Suppressor macrophage (primary cell): ENCODE measurements at places on chromosomes 1 and 21.

DNA sequence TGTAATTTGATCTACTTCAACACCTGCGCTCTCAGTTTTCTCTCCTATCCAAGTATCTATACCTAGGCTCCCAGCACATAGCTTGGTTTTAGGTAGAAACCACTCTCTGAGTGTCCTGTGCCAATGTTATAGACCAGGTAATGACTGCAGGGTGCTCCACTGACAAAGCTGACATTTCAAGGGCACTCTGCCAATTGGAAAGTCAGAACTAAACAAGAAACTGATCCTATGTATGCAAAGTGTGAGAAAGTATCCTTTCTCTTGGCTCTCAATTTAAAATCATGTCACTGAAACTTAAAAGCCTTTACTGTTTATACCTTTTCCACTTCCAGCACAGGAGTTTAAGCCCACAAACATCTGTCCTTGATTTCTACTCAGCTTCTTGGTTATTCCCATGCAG lies 45.0 kb upstream of the AIM2 start:
- no peak for DNase-seq

DNA sequence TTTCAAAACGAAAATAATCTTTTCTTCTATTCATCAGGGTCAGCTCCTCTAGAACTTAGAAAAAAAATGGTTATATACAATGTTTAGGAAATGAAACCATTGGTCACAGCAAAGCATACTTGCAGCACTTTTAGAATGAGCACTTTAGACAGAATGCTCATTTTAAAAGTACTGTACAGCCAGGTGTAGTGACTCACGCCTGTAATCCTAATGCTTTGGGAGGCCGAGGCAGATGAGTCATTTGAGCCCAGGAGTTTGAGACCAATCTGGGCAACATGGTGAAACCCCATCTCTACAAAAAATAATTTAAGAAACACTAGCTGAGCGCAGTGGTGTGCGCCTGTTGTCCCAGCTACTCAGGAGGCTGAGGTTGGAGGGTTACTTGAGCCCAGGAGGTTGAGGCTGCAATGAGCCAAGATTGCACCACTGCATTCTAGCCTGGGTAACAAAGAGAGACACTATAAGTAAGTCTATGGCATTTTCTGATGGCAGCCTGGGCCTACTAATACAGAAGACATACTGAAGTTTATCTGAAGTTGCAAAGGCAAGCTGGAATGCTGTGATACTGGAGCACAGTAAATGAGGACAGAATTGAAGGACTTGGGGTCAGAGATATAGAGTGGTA lies 48.9 kb upstream of the ZNF326 start:
- DNase-seq: no peak

- DNase-seq: no peak
Measured at GRCh38 chr1:178928976-178929375, 58.1 kb upstream of the ANGPTL1 start.

GRCh38 chr1:178098262-178098661 lies 4.4 kb downstream of the RASAL2 start:
- DNase-seq: no peak

GRCh38 chr1:201171063-201172036 lies 17.1 kb upstream of the TMEM9 start:
- DNase-seq: peak; percentile 78

DNA sequence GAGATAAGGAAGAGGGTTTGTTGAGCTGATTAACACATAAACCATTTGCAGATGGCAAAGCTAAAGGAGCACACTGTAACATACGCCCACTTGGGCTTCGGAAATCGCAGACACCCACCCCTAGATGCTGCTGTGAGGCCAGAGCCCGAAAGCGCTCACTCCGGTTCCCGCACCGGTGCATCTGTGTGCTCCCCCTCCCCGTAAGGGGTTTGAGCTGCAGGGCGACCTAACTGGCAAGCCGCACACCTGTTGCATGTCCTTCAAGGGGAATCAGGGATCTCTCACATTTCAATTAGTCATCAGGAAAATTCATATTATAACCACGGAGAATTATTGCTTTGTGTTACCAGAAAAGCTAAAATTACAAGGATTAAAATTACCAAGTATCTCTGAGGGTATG lies 1.4 kb upstream of the CFH start:
- DNase-seq: no peak

DNA sequence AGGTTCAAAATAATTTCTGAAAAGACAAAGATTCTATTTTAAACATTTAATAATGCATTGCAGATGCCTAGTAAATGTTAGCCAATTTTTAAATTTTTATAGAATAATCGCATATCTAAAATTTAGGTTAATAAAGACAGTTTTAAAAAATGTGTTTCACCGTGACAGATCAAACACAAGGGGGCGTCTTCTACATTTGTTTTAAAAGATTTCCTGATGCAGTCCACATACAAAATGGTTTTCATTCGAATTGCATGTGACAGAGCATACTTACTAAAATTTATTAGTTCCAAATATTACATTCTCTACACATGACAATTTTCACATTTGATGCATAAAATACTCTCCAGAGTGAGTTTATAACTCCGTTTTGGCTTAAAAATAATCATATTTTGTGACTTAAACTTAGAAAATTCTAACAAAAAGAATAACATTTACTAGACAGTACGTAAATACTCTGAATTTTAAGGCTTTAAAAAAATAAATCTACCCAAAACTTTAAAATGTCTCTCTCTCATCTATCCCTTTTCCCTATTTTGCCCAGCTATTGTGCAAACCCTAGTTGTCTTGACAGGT lies 75.5 kb downstream of the ADAMTS1 start:
- DNase-seq: no peak

- no peak for DNase-seq
Measured at GRCh38 chr1:160733898-160734297, 5.1 kb upstream of the SLAMF7 start.

DNA sequence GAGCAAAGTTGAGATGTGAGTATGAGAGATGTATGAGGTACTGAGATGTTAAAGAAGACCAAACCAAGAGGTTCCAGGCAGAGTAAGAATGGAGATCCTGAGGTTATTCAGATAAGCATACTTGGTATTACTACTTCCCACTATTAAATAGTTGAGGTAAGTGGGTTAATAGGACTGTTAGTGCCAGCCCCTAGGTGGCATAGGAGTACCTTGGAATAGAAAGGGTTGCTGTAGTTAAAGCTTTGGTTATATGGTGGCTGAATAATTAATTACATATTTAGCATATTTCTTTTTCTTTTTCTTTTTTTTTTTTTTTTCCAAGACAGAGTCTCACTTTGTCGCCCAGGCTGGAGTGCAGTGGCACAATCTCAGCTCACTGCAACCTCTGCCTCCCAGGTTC lies 397.9 kb upstream of the TMPRSS15 start:
- DNase-seq: no peak

DNA sequence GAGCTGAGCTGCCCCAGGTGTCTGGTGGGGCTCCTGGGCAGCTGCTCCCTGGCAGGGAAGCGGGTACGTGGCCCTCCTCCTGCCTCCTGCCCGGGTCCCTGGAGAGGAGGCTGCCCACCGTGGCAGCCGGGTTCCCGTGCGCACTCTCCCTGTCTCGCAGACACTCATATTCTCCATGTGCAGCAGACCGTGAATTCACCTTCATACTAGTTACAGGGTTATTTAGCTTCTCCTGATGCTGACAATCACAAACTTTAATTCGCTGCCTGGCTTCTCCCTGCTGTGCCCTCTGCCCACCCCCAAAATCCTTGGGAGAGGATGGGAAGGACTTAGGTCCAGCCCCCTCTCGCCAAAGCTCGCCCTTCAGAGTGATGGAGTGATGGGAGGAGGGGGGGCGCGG lies 95.3 kb downstream of the CASZ1 start:
- DNase-seq: no peak

DNA sequence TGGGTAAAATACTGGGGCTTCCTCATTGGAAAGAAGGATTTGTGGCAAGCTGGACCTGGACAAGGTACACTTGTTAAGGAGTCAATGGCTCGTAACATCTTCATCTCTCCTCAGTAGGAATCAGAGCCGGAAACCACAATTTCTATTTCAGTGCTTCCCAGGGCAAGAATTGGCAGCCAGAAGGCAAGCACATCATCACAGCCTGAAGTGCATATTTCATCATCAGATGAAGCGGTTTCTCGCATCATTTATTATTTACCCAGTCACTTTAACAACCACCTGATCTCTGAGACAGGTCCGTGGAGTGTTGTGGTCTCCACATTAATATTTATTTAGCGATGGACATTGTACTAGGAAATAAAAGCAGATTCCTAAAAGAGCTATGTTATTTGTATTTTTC lies 55.0 kb downstream of the KCNJ15 start:
- DNase-seq: no peak

GRCh38 chr1:208054485-208054884 lies 143.6 kb upstream of the CD34 start:
- DNase-seq: no peak

- no peak for DNase-seq
Measured at GRCh38 chr1:6180268-6180706, at the start of gene CHD5. CHD5 (minus strand) TSS chr1:6180321; CDS start chr1:6180023, 298 bp downstream.

DNA sequence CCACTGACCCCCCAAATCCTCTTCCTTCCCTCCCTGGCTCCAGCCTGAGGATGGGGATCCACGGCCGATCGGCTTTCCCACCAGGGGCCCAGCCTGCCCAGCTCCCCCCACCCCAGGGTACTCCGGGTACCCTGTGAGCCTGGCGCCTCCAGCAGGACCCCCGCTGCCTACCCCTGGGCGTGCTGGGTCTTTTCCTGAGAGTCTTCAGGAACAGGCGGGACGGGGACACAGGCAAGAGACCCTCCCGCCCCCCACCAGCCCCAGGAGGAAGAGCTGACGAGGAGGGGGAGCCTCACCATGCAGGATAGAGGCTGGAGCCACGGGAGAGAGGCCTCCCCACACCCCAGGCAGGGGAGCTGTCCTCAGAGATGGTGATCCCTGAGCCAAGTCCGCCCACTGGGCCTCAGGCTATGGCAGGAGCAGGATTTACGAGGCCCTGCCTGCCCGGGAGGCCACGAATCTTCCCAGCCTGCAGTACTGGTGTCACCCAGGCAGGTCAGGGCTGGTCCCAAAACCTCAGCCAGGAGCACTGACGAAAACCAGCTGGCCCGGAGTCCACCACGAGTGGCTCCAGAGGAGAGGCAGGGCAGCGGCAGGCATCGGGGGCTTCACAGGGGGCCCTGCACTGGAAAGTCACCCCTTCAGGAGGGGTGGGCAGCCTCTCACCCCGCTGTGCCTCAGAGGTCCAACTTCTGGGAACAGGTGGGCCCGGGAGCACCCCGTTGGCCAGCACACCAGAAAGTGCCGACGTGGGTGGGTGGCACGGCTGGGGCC lies 58.0 kb downstream of the MEGF6 start:
- no peak for DNase-seq

GRCh38 chr1:24707687-24708086 lies 37.6 kb upstream of the CLIC4 start:
- DNase-seq: no peak

DNA sequence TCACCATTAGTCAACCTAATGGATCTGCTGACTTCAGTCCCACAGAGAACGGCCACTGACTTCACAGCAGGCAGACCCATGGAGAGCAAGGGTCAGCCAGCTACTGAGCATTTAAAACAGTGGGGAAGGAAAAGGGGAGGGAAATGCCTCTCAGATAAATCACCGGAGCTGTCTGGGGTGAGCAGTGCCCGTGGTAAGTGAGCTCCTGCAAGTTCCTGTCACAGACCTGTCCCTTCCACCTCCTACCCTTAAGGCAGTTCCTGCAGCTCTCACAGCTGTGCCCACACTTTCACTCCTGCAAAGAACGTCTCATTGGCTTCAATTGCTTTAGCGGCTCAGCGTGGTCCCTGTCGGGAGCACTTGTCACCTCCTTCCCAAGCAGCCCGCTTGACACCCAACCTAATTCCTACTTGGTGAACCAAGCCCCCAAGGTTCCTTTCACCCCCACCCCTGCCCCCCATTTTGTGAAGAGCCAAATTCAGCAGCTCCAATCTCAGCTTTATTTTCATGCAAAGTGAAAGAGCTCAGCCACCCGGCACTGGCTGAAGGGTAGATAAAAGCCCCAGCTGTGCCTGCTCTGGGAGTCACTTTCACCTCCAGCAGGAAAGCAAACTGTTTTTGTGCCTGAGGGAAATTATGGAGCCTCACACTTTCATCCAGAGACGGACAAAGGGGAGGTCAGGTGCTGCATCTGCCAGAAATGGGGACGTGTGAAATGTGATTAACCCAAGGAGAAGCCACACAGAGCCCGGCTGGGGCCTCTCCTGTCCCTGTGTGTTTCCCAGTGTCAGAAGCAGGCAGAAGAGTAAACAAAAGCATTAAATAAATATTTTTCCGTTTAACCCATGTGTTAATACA lies 306.2 kb downstream of the TTLL7 start:
- DNase-seq: peak; percentile 7

GRCh38 chr1:32159189-32159588 lies 20.3 kb upstream of the TXLNA start:
- DNase-seq: no peak
